ENCODE measurements at places on chromosomes 7 and 10.

DNA sequence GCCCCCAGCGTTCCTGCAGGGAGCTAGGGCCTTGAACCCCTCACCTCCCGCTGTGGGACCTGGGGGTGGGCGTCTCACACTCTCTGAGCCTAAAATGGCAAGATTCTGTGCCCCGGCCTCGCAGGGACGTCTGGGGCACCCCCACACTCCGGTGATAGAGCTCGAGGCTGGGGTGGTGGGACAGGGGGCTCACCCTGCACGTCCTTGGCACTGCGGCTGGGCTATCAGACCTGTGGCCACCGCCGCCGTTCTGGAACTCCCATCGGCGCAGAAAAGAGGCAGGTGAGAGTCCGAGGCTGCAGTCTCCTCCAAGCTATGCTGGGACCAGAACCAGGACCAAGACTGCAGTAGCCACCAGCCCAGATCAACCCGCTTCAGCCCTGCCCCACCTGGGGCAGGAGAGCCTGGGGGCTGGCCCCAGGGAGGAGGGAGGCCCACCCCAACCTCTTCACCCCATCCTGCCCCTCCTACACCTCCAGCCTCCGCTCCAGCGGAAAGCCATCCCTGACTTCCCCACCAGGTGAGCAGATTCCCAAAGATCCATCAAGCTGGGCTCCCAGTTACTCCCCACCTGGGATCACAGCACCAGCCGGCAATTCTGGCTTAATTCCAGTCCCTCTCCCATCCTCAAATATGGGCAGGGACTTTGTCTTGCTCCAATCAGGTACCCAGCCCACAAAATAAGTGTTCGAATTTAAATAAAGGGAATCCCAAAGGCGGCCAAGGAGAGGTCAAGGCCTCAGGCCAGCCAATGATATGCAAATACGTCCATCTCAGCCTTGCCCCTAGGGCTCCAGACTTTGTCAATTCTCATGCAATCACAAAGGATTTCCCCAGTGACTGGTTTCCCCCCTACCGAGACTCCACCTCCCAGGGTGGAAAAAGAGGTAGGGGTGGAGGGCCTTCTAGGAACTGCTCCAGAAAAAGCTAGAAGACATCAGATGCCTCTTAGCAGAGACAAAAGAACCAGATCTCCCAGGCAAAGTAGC is 16.4 kb downstream of the TNRC18 start:
- DNase-seq: no peak

GRCh38 chr7:109763611-109764010 is 1193.9 kb downstream of the DNAJB9 start:
- DNase-seq: no peak

- DNase-seq: no peak
Measured at GRCh38 chr7:1123715-1124114, 35.8 kb downstream of the GPER1 start.

DNA sequence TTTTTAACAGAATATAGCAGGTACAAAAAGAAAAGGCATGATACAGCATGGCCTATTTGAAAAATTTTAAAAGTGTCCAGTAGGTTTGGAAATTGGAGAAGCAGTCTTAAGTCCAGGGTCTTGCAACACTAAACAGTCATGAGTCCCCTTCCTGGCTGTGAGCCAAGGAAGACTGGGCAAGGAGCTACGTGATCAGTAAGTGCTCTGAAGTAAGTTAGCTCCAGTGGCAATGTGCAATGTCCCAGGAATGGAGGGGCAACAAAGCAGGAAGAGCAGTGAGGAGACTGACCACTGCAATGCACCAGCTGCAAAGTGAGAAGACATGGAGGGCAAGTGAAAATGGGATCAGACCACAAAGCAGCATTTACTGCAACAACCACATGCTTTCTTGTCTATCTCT is 72.9 kb upstream of the GRID1 start:
- DNase-seq: no peak

DNA sequence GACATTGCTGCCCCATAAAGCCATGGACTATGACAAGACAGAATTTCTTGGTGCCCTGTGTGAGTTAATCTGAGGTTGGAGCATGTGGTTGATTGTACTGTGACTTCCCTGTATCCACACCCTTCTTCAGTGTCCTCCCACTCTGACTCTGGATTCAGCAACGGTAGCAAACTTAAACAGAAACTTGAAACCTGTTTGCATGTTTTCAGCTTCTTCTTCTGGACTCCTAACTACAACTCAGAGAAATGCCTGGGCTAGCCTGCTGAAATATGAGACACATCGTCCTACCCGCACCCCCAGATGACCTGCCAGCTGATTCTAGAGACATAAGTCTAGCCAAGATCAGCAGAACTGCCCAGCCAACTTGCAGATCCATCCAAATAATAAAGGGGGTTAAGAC is 78.4 kb downstream of the IPMK start:
- no peak for DNase-seq

DNA sequence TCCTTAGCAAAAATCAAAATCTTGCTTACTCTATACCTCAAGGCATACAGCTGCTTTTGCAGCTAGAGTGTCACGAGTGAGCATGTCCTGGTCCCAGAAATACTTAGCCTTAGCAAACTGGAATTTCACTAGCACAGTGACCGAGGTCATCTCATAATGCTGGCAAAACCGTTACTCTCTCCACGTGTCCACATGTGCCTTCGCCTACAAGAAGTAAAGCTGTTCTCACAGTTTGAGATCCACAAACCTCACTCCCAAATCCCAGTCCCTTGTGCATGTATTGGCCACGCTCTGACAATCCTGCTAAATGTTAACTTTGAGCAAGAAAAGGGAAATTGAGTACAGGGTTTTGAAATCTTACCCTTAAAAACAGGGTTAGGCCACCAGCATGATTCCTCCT is 111.0 kb upstream of the PLXDC2 start:
- DNase-seq: no peak

DNA sequence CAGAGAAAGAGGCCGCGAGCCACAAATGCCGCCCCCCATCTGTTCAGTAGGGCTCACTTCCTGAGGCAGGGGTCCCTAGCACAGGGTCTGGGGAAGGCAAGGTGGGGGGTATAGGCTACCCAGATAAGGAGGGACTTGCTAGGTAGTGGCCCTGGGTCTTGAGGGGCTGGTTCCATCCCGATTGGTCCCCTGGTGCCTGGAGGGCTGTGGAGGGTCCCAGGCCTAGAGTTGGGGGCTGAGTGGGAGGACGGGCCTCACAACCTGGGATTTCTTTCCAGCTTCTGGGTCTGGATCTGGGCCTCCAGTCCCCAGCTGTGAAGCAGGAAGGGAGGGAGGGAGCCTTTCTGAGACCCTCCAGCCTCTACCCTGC is 75.1 kb upstream of the EN2 start:
- no peak for DNase-seq

Measured in T-helper 17 cell (primary cell).